CD4-positive, alpha-beta T cell treated with Interleukin-15 for 1 hour (primary cell): ENCODE measurements at places on chromosomes 2 and 18.

- no peak for DNase-seq
Measured at GRCh38 chr2:70369082-70369481, 67.2 kb upstream of the FAM136A start.

- no peak for DNase-seq
Measured at GRCh38 chr2:140085674-140086073, 1305.5 kb upstream of the NXPH2 start.

- no peak for DNase-seq
Measured at GRCh38 chr2:32863803-32864202, 83.0 kb upstream of the LTBP1 start.

DNA sequence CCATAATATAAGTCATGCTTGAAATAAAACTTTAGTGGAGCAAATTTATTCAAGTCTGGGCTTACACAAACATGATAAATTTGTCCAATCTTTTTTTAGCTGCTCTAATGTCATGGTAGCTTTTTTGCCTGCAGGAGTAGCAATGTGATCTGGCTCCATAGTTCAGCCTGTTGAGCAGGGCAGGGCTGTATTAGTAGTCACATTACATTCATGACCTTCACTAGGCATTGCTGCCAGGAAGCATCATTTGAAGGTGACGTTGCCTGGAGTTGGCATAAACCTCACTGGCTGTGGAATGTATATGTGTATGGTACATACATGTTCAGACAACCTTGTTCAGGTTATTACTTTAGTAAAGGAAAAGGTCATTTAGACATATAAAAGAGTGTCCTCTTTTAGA is 76.6 kb downstream of the CCDC85A start:
- DNase-seq = no peak

GRCh38 chr2:1795261-1796231 is 51.2 kb upstream of the PXDN start:
- no peak for DNase-seq

DNA sequence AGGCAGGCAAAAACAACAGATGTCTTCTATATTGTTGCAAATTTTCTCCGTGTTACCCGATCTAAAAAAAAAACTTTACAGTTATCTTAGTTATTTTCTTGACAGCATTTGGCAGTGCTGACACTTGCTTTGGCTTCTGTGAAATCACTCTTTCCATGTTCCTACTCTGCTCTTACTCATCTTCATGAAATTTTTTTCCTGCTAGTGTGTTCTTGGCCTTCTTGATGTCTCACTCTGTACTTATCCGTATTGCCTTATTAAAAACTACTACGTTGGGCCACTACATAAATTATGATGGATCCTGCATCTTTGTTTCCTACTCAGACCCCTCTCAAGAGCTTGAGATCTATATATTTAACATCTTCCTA is 134.4 kb downstream of the IKZF2 start:
- no peak for DNase-seq

DNA sequence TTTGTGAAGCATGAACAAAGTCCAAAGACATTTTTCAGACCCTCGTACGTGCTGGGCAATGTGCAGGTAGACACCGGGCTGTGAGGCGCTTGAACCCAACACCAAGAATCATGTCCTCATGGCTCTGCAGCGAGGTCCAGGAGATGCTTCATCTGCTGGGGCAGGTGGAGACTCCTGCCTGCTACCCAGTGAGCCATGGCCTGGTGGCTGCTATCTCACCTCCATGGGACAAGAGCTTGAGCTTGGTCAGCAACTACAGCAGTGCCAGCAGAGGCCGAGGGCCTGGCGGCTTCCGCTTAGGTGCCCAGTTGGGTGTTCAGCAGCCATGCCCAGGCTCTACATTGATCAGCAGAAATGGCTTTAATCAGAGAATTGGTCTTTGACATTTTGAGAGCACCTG is 281.0 kb upstream of the HS6ST1 start:
- no peak for DNase-seq

DNA sequence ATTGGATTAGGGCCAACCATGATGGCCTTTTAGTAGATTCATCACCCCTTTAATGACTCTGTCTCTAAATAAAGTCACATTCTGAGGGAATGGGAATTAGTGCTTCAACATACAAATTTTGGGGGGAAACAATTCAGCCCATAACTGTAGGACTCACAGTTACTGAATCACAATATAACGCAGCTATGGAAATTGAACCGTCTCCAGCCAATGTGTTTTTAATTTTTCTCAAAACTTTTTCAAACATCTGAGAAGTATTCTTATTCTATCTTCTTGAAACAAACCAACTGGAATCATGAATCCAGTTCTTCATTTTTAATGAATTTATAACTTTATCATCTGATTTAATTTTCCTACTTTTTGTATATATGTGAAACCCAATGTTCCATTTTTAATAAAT is 373.1 kb upstream of the SYT4 start:
- DNase-seq = no peak

GRCh38 chr2:168237741-168238140 is 9.7 kb downstream of the STK39 start:
- DNase-seq = no peak

- peak; percentile 39 for DNase-seq
Measured at GRCh38 chr2:71064754-71065621, 3.5 kb upstream of the NAGK start.

GRCh38 chr18:8469544-8470130 is 139.6 kb upstream of the RAB12 start:
- no peak for DNase-seq
